ENCODE measurements at places on chromosomes 5 and 9.

GRCh38 chr5:100647461-100648230, 112.5 kb downstream of the FAM174A start:
- peak; percentile 32 for DNase-seq

DNA sequence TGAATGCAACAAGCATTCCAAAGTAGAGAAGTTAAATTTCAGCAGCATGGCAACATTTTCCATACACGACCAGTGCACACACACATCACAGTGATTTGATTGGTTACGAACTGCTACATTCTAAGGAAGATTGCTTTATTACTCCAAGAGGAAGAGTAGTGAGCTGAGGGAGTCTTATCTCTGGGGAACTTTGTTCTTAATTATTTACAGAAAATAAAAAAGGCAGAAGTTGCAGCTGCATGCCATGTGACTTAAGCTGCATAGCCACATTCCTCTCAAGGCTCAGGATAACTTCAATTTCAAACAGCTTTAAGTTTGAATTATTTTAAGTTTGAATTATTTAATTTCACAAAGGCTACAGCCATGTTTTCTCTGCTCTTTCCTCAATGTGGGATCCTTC, 71.6 kb upstream of the HSPB3 start:
- no peak for DNase-seq

DNA sequence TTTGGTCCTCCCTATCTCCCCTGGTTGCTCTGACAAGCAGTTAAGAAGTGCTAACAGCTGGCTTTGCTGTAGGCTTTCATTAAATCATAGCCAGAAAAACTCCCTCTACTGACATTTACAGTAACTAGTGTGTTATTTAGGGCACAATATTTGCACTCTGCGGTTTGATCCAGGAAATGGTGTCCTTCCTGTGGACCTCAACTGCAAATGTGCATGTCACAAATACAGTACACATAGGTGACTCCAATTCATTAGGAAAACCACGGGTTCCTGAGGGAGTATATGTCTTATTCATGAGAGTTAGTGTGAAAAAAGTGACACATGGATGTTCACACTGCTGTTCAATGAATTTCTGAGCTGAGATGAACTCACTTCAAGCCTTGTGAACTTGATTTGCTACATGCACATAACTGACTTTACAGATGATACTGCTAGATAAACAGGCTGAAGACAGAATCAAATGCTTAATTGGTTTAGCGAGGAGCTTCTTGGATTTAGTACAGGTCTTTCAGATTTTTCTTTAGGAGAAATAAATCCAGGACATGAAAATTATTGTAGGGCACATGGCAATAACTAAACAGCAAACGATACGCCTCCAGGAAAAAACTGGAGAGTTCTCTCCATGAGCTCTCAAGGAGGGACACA, 281.5 kb downstream of the EFNA5 start:
- no peak for DNase-seq

DNA sequence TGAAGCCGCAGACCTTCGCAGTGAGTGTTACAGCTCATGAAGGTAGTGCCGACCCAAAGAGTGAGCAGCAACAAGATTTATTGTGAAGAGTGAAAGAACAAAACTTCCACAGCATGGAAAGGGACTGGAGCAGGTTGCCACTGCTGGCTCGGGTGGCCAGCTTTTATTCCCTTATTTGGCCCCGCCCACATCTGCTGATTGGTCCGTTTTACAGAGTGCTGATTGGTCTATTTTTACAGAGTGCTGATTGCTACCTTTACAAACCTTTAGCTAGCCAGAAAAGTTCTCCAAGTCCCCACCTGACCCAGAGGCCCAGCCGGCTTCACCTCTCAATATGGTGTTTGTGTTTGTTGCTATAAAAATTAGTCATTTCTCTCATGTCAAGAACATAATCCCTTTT, 49.7 kb downstream of the RECK start:
- no peak for DNase-seq

- no peak for DNase-seq
Observed at GRCh38 chr9:31027678-31028077, 1356.8 kb upstream of the ACO1 start.

DNA sequence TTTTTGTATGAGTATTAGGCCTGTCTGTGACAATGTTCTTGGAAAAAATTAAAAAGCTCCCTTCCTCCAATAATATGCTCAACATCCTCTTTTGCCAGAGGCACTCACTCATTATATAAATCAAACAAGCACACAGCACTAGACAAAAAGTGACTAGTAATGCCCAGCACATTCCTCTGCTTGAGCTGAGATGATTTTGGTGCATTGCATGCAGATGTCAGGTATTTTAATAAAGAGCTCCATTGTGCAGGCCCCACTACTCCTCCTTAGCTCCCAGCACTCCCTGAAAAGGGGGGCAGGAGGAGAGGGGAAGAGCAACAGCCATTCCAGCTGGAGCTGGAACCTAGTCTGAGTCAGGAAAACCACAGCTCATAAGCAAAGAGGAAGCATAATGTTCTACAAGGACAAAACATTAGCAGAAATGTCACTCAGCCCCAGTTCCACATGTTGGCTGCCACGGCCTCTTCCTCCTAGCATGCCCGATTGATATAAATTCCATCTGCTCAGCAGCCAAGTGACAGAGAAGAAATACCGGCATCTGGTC, 348.5 kb downstream of the BNC2 start:
- DNase-seq: no peak

GRCh38 chr5:69046375-69046957, 47.3 kb upstream of the SLC30A5 start:
- DNase-seq: no peak

DNA sequence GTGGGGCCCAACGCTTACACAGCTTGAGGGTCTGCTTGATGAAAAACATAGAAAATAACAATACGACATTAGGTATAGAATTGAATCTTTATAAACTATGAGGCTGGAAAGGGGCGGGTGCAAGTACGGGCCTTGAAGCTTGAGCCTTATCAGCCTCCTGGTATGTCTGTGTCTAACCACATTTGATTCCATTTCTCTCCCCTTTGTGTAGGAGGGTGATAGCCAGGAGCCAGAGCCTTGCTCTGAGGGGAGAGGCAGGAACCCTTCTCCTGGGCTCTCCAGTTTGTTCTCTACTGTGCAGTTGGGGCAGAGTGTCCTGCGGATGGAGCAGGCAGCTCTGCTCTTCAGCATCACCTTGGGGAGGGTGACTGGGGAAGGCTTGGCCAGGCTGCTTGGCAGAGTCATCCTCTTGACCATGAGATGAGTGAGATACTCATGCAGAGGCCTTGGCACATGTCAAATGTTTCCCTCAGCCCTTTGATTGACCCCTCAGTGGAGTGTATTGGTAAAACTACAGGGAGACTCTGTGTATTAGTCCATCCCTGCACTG, 153.5 kb downstream of the SEMA6A start:
- DNase-seq: no peak

DNA sequence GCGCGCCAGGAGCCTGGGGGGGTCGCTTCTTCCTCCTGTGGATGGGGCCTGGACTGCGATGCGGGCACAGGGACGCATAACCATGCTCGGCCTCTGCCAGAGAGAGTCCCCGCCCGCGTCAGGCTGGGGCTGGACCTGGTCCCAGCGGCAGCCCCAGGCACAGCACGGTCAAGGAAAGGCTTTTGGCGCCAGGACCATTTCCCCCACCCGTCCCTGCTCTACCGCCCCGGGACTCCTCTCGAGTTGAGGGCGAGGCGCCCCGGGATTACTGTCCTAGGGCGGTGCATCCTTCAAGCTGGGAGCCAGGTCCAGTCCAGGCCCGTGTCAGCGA, 341 bp downstream of the MXD3 start:
- peak; percentile 63 for DNase-seq

GRCh38 chr9:16039988-16040761, 487.3 kb downstream of the CCDC171 start:
- DNase-seq: no peak

- DNase-seq: peak; percentile 65
Observed at GRCh38 chr9:38622288-38622674, 1.9 kb upstream of the ANKRD18A start.

DNA sequence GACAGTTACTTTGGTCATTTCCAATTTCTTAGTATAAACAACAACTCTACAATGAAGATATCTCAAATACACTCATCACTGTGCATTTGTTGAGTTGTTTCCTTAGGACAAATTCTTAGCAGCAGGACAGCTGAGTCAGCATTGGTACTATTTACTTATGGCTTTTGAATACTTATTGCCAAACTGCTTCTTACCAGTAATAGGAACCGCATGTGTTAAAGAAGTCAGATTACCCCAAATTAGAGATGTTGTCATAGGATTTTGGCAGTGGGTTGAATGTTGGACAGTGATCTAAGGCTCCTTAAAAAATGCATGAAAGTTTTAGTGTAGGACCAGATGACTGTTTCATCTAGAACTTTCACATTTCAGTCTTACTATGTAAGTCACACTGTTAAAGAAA, 280.1 kb upstream of the DMRT1 start:
- no peak for DNase-seq

- DNase-seq: no peak
Observed at GRCh38 chr5:137091472-137091871, 407.7 kb downstream of the SPOCK1 start.

DNA sequence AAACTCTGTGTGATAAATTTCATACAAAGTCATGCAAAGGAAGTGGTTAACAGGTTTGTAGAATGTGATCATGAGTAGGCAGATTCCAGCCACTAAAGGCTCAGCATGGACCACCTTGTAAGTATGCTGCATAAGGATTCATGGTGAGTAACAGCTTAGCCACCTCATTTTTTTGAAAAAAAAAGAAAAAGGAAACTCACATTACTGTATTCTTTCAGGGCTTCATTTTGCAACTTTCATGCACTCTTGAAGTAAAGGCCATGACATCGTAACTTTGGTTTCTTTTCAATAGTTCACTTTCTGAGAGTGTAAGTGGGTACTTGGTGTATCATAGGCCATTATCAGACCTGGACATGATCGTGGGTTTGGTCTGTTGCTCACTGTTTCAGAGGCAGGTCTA, 175.1 kb downstream of the PCSK1 start:
- DNase-seq: no peak

DNA sequence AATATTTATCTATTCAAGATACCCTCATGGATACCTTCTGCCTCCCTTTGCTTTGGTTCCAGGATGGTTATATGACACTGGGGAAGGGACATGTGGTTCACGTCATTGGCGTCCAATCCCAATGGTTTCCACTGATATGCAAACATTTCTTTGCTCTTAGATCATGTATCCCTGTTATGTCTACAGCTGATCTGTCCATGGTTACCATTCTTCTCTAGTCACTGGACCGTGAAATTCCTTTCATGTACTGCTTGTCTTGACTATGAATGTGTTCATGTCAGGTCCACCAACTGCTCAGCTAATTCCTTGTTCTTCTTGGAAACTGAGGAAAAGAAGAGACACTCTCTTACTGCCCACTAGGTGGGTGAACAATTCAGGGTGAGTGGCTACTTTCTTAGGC, 391.1 kb upstream of the ZNF608 start:
- DNase-seq: no peak

- no peak for DNase-seq
Observed at GRCh38 chr5:125409234-125409860, 662.9 kb upstream of the ZNF608 start.

- no peak for DNase-seq
Observed at GRCh38 chr9:98890256-98890655, 53.5 kb upstream of the COL15A1 start.

- no peak for DNase-seq
Observed at GRCh38 chr9:81782313-81782995, 93.1 kb upstream of the TLE1 start.

- DNase-seq: no peak
Observed at GRCh38 chr5:95524423-95524822, 30.4 kb downstream of the SKIC3 start.

GRCh38 chr9:80648336-80648735, 1041.0 kb downstream of the TLE1 start:
- no peak for DNase-seq

- no peak for DNase-seq
Observed at GRCh38 chr5:113179156-113179555, 202.6 kb downstream of the DCP2 start.

- DNase-seq: peak; percentile 59
Observed at GRCh38 chr9:36597412-36598178, 24.9 kb downstream of the MELK start.

GRCh38 chr5:175746851-175747250, 89.0 kb downstream of the HRH2 start:
- DNase-seq: no peak

DNA sequence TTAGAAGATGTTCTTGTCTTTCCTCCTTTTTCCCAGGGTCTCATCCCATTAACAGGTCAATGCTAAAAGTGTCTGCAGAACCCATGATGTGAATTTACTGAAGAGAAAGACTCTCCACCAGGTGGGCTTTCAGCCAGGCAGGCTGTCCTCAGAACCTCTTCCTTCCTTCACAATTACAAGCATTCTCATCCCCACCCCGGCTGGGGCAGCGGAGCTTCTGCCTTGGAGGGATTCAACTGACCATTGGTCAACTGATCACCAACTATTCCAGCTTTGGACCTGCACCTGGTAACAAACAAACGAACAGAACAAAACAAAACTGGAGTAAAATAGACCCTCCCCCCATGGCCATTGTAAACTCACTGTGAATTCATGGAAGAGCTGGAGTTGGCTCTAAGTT, 12.6 kb downstream of the IL9 start:
- no peak for DNase-seq

GRCh38 chr9:73743826-73744225, 592.2 kb downstream of the ANXA1 start:
- DNase-seq: no peak

DNA sequence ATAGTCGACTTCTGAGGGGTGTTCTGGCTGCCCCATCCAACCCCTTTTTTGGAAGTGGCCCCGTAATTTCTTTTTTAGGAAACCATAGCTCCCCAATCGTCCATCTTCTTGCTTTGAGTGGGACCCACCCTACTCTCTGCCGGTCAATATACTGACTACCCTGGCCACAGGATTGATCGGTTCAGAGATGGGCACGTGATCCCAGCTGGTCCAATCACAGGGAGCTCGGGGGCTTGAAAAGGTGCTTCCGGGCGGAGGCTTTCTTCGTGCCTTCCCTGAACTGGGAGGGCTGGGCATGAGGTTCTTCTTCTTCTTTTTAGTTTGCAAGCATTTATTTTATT, 78.7 kb upstream of the SH3PXD2B start:
- DNase-seq: no peak

GRCh38 chr5:77409870-77410621, 82.1 kb downstream of the WDR41 start:
- no peak for DNase-seq

DNA sequence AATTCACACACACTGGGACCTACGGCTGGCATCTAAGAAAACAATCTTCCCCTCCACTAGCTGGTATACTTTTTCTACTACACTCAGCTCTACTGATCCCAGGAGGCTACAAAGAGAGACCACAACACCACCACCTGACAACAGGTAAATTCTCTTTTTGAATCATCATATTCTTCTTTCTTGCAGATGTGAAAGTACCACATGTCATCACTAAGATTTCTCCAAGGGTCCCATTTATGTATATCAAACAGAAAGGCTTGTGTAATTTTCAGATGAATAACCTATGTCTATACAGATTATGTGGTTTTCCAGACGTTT, 25.1 kb downstream of the PUM3 start:
- DNase-seq: no peak

- no peak for DNase-seq
Observed at GRCh38 chr5:172481011-172481800, 26.9 kb upstream of the SH3PXD2B start.
